ENCODE measurements at places on chromosomes 7 and 10.

GRCh38 chr7:7803715-7804178, 85.3 kb upstream of the RPA3 start:
- no peak for DNase-seq

DNA sequence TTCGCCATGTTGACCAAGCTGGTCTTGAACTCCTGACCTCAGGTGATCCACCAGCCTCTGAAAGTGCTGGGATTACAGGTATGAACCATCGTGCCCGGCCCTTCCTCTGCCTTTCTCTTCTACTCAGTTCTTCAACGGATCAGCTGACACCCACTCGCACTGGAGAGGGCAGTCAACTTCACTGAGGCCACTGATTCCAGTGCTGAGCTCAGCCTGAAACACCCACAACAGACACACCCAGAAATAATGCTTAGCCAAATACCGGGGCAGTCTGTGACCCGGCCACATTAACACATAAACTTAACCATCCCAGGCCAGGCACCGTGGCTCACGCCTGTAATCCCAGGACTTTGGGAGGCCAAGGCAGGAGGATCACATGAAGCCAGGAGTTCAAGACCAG, 119.3 kb upstream of the CHST15 start:
- DNase-seq = no peak

- DNase-seq = no peak
Measured at GRCh38 chr10:91944880-91945630, 21.5 kb downstream of the BTAF1 start.

DNA sequence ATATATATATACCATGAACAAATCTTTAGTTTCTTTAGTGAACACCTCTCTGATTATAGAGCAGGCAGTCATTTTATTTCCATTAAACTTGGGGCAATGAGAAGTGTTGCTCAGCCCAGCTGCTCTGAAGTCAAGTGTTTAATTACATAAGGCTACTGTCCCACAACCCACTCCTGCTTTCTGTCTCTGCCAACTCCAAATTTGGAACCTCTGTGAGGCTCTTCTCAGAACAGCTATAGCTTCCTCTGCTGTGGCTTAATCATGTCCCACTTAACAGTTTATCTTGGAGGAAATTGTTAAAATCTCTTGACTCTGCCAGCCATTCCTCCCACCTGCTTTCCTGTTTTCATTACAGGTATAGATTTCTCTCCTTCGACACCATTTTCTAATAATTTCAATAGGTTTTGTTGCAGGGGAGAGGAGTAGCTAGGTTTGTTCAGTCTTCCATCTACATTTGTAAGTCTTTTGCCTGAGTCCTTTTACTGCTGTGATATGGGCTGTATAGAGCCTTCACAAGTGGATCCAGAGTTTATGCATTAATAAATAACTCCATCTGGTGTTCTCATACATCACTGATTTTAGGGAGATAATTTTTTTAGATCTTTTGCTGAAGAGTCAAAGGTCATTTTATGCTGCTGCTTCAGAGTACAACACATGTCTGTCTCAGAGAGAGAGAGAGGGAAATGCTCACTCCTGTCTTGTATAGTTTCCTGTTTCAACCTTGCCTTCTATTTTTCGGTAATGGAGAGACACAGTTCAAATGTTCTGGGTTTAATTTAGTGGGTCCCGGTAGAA, 170.4 kb downstream of the WNT2 start:
- DNase-seq = no peak

- DNase-seq = no peak
Measured at GRCh38 chr10:865257-865656, 66.2 kb downstream of the LARP4B start.

DNA sequence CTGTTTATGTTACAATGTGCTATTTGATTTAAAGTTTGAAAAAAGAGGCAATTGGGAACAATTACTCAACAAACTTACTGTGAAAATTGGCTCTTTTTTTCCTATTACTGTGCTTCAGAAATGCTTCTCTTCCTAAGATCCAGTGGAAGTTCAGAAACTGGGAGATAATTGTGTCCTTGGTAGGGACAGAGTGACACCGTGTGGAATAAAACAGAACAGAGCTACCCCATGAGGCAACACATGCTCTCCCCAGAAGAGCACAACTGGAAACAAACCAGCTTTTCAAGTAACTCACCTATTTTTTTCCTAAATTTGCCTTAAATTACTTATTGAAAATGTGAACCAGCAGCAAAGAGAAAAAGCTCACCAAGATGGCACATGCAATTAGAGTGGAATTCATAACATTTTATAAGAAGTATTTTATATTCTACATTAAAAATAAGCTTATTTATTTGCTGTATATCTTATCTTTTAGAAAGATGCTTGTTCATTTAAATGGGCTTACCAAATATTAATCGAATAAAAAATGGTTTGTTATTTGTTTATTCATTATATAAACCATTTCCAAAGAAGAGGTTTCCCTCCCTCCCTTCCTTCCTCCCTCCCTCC, 346.1 kb upstream of the ANKRD30A start:
- DNase-seq = no peak

DNA sequence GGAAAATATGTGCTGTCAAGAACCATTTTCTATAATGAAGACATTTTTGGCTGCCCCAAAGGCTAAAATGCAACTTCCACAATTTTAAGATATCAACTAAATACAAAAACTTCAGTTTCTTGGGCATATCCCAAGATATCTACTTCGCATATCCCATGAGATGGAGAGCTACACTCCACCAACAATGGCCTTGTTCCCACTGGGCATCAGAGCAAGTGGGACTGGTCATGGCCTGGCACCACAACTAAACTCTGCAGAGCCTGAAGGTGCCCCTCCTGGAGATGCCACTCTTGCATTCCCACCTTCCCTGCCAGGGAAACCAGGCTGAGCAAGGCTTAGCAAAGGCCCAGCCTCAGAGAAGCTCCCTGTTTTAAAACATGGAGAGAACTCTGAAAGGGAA, 75.8 kb upstream of the LRRC17 start:
- no peak for DNase-seq

GRCh38 chr7:75966190-75966961, 28.0 kb downstream of the TMEM120A start:
- DNase-seq = no peak

Measured in activated T-cell treated with anti-CD3 and anti-CD28 coated beads for 24 hours (primary cell).